ENCODE measurements at places on chromosomes 4 and X. TPM values are rescaled to one million over a fixed set of nuclear protein-coding genes. Genes with fewer than 3 reads are reported as not detected.

Gene MAGEA2
- not detected for total RNA-seq

- H3K4me3 ChIP-seq: no peak overlapping the region
- no peaks in the 10 kb centered on the region for H3K27me3 ChIP-seq
- no peak for DNase-seq
- H3K27ac ChIP-seq: no peak overlapping the region
- H3K4me1 ChIP-seq: no peaks in the 10 kb centered on the region
Observed at GRCh38 chr4:70179811-70180210, 15.7 kb upstream of the ODAM start.

Gene MND1
- 3.3 TPM for total RNA-seq

Gene PHOX2B
- not detected for total RNA-seq

DNA sequence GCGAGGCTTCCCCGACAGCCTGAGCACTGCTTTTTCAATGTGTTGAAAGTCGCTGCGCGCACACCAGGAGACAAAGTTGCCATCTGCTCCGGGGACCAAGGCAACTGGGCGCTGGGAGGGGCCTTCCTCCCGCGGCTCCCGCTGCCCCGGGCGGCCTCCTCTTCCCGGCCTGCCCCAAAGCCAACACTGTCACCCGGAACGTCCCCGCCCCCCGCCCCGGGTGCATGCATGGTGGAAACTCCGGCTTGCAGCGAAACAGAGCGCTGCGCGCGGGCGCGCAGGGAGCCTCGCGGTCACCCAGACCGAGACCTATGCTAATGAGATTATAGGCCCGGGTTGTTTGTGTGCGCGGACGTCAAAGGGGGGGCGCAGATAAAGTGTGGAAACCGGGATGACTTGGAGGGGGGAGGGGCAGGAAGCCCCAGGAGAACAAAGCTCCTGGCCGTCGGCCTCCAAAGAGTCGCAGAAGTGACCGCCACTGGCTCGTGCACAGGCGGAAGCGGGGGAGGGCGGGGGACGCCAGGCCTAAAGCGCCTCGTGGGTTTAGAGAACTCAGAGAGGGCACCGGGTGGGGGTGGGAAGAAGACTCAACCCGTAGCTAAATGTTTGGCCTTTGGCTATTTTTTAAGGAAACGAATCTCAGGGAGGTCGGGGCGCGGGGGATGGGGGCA is 88.8 kb downstream of the BCOR start:
- H3K36me3 ChIP-seq: no peaks in the 10 kb centered on the region
- peaks cover 30% of the 10 kb centered on the region for H3K27me3 ChIP-seq
- H3K27ac ChIP-seq: no peak overlapping the region
- no peak overlapping the region for H3K4me3 ChIP-seq
- peaks cover 8% of the 10 kb centered on the region for H3K4me1 ChIP-seq

GRCh38 chr4:8643441-8643840 is 50.9 kb downstream of the CPZ start:
- no peaks in the 10 kb centered on the region for H3K4me1 ChIP-seq
- peaks cover 11% of the 10 kb centered on the region for H3K27me3 ChIP-seq
- no peak for DNase-seq
- no peak overlapping the region for H3K27ac ChIP-seq

Gene FAT4
- total RNA-seq: 37.5 TPM

DNA sequence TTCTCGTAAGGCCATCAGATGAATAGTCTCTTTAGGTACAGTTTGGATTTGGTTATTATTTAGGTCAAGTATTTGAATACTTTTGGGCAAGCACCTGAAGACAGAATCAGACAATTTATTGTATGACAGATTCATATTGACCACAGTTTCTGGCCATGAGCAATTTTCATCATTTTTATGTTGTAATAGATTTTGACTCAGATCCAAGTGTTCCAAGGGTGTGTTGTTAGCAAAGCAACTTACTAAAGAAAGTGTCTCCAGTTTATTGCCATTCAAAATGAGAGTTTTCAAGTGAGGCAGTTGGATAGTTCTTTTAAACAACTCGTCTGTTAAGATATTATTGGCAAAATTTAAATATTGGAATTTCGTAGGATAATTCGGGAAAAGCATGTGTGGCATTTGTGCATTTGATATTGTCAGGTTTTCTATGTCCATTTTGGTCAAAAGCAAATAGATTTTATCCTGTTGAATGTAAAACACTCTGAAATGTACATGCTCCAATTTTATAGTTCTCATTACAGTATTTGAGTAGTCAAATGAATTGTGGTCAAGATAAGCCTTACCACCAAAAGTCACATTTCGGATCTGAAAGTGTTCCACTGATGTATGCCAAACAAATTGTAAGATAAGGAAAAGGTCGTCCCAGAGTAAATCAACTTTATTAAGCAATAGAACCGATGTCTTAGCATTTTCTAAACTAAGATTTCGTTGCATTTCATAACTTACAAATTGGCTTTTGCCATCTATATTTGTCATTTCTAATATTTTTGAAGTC is 8.4 kb downstream of the TLR10 start:
- DNase-seq: no peak
- H3K4me1 ChIP-seq: no peaks in the 10 kb centered on the region
- no peaks in the 10 kb centered on the region for H3K36me3 ChIP-seq
- no peak overlapping the region for H3K4me3 ChIP-seq

Gene MAGEA12
- total RNA-seq: not detected

Gene BRS3
- total RNA-seq: not detected

GRCh38 chr4:141652161-141652778 is 15.9 kb downstream of the IL15 start:
- no peak overlapping the region for H3K27ac ChIP-seq
- DNase-seq: peak; percentile 93
- H3K4me3 ChIP-seq: no peak overlapping the region

DNA sequence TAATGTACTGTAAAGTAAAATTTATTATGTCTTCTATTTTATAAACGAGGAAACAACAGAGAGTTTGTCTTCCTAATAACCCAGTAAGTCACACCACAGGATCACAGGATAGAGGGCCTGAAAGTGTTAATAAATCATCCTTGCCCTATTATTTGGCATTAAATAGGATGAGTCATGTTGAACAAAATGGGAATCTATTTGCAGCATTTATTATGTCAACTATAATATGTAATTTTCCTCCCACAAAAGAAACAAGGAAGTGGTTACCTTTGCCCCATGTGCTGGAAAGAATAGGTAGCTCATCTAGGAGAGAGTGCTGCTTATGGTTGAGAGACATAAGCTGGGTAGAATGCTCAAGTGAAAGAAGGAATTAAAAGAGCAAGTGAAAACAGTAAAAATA is 237.6 kb upstream of the NDST3 start:
- H3K4me3 ChIP-seq: no peak overlapping the region
- DNase-seq: no peak
- H3K27me3 ChIP-seq: no peaks in the 10 kb centered on the region
- no peak overlapping the region for H3K27ac ChIP-seq
- no peaks in the 10 kb centered on the region for H3K36me3 ChIP-seq

DNA sequence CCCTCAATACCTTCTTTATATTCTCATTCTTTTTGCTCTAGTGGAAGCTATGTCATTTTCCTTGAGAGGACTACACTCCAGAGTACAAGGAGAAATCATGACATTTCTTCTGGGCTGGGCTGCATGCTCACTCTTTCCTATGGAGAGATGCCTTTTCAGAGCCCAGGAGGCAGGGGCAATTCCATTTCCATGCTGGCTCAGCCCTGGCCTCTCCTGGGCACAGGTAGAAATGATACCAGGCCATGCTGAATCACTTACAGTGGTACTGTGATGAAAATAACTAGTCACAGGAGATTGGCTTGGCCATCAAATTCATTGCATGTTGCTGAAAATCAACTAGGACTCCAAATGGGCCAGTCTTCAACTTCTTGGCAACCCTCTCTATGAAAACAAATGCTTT is 34.0 kb upstream of the PPARGC1A start:
- no peaks in the 10 kb centered on the region for H3K27me3 ChIP-seq
- DNase-seq: no peak
- no peak overlapping the region for H3K27ac ChIP-seq
- no peak overlapping the region for H3K4me3 ChIP-seq

GRCh38 chrX:94454606-94455005 is 780.6 kb downstream of the FAM133A start:
- H3K4me1 ChIP-seq: no peaks in the 10 kb centered on the region
- no peak overlapping the region for H3K4me3 ChIP-seq
- no peaks in the 10 kb centered on the region for H3K36me3 ChIP-seq
- no peaks in the 10 kb centered on the region for H3K27me3 ChIP-seq

Gene STAP1
- total RNA-seq: not detected

- H3K4me1 ChIP-seq: no peaks in the 10 kb centered on the region
- no peaks in the 10 kb centered on the region for H3K36me3 ChIP-seq
- H3K27ac ChIP-seq: no peak overlapping the region
- H3K27me3 ChIP-seq: no peaks in the 10 kb centered on the region
Observed at GRCh38 chrX:113929004-113929403, 654.9 kb upstream of the HTR2C start.

GRCh38 chr4:65880594-65880993 is 210.3 kb upstream of the EPHA5 start:
- H3K27ac ChIP-seq: no peak overlapping the region
- no peak for DNase-seq
- no peaks in the 10 kb centered on the region for H3K36me3 ChIP-seq
- no peak overlapping the region for H3K4me3 ChIP-seq

DNA sequence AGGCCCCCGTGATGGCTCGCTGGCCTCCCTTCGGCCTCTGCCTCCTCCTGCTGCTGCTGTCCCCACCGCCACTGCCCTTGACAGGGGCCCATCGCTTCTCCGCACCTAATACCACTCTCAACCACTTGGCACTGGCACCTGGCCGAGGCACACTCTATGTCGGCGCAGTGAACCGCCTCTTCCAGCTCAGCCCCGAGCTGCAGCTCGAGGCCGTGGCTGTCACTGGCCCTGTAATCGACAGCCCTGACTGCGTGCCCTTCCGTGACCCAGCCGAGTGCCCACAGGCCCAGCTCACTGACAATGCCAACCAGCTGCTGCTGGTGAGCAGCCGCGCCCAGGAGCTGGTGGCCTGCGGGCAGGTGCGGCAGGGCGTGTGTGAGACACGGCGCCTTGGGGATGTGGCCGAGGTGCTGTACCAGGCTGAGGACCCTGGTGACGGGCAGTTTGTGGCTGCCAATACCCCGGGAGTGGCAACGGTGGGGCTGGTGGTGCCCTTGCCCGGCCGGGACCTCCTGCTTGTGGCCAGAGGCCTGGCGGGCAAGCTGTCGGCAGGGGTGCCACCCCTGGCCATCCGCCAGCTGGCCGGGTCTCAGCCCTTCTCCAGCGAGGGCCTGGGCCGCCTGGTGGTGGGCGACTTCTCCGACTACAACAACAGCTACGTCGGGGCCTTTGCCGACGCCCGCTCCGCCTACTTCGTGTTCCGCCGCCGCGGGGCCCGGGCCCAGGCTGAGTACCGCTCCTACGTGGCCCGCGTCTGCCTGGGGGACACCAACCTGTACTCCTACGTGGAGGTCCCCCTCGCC is 3.0 kb downstream of the PLXNB3 start:
- H3K27ac ChIP-seq: peak overlapping the region; percentile 94
- DNase-seq: no peak
- H3K27me3 ChIP-seq: no peaks in the 10 kb centered on the region
- H3K36me3 ChIP-seq: no peaks in the 10 kb centered on the region

- no peaks in the 10 kb centered on the region for H3K36me3 ChIP-seq
- no peak for DNase-seq
- no peak overlapping the region for H3K4me3 ChIP-seq
- H3K4me1 ChIP-seq: no peaks in the 10 kb centered on the region
- peaks cover 4% of the 10 kb centered on the region for H3K27me3 ChIP-seq
Observed at GRCh38 chrX:115504167-115504566, 56.8 kb upstream of the PLS3 start.
